ENCODE measurements at places on chromosomes 2 and 18.

GRCh38 chr2:234300391-234300925 lies 196.4 kb downstream of the ARL4C start:
- DNase-seq: no peak

- DNase-seq: no peak
Measured at GRCh38 chr2:120887320-120887697, 151.6 kb downstream of the GLI2 start.

- DNase-seq: no peak
Measured at GRCh38 chr2:47403609-47404193, 745 bp downstream of the MSH2 start.

- no peak for DNase-seq
Measured at GRCh38 chr18:10822456-10822855, 296.6 kb downstream of the NAPG start.

- DNase-seq: no peak
Measured at GRCh38 chr2:202642567-202642966, 7.8 kb downstream of the FAM117B start.

DNA sequence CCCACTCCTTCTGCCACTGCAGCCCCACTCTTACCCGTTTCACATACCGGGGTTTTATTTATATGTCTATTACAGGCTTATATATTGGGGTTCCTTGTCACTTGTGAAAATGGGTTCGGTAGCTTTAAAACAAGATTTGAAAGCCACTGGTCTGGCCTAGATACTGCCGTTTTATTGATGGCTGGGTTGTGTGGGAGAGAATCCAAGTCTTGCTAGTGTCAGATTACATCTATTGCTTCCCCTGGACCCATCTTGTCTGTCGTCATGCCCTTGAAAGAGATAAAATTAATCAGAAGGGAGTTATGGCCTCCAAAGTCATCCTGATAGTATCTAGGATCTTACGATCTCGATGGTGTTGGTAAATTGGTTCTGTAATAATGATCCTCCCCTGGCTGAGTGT lies 79.4 kb downstream of the EIPR1 start:
- no peak for DNase-seq

DNA sequence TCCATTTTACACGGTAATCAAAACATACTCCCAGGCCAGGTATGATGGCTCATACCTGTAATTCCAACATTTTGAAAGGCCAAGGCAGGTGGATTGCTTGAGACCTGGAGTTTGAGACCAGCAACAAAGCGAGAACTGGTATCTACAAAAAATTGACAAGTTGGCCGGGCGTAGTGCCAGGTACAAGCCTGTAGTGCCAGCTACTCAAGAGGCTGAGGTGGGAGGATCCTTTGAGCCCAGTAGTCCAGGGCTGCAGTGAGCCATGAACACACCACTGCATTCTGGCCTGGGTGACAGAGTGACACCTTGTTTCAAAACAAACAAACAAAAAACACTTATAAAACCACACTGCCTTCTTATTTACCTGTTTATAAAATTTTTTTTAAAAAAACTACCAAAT lies 80.8 kb downstream of the GAREM1 start:
- DNase-seq: no peak

- DNase-seq: peak; percentile 30
Measured at GRCh38 chr2:85886590-85886989, 2.2 kb downstream of the ST3GAL5 start.

- no peak for DNase-seq
Measured at GRCh38 chr2:56754066-56754615, 570.4 kb downstream of the CCDC85A start.

GRCh38 chr2:172858473-172858745 lies 122.8 kb downstream of the RAPGEF4 start:
- no peak for DNase-seq

DNA sequence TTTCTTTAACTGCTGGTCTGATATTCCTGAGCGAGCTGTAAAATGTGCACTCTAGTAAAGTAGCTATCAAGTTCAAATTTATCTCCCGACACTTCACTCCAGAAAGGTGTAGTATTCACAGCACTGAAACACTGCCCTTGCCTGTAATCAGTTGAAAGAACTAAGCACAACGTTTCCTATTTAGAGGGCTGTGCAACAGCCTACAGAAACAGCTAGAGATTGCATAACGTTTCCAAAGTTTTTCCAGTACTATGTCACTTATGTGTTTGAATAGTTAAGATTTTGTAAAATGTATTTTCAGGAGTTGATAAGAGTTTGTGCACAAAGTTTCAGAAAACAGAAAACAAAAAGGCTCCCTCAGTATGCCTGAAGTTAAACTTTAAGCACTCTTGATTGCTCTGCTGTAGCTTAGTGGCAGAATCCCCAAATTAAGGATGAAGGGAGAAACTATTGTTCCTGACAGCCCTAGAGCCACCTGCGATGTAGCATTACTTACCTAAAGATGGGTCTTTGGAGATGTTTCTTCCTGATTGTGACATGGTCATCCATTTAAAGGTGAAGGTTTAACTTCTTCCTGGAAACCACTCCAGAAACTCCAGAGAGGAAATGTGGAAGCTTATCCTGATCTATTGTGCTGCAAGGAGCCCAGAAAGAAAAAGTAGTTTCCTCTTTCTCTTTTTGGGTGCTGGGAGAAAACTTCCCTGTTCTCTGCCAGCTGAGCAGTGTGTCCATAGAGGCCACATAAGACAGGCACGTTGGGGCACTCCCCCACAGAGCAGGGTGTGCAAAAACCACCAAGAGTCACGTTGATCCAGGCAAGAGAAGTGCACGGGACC lies 536 bp downstream of the PDE1A start:
- no peak for DNase-seq

DNA sequence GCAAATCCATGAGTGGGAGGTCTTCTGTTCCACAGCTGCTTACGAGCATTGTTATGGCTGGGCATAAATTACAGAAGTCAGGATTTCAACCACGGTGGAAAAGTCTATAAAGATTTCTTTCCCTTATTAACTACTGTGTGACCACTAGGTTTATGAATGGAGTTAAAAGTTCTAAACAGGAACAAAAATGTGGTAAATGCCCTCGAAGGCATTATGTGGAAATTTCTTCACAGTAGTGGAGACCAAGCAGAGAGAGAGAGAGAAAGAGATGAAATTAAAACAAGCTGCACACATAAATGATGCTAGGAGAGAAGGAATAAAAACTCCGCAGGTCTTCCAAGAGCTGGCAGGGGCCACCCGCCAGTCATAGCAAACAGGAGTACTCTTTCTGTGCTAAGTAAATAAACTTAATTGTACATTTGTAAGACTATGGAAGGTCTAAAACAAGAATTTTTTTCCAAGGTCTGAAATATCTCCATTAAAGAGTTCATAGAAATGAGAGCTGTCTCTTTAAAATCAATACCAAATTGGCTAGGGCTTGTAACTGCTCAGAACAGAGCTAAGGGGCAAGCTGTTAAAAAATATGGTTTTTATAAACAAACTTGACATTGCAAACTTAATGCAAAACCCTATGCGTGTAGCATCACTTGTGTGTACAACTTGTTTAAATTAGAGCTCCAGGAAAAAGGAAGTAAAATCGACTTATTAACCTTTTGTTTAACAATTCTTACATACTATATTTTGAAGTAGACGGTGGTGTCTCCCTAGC lies 438.2 kb downstream of the MEIS1 start:
- DNase-seq: no peak

DNA sequence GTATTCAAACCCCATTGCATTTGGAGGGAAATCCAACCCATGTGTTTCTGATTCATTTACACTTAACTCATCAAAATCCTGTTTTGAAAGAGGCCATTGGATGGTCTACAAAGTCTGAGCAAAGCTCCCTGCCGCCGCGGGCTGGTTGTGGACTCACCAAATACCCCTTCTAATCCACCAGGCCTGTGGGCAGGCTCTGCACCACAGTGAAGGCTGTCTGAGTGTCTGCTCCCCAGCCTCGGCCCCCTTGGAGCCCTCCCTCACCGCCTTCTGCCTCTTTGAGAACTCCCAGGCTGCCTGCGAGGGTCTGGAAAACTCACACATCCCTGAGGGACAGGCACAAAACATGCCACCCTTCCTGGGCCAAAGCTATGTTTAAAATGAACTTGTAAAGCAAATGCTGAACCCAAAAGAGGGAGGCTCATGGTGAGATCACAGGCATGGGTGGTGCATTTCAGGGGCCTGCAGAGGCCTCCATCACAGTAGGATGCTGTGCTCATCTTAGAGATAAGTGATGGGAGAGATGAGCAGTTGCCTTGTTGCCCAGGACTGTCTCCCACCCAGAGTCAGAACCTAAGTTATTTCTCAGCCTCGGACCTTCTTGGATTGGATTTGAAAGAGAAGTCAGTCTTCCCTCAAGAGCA lies 225.0 kb downstream of the CYP26B1 start:
- DNase-seq: no peak

- no peak for DNase-seq
Measured at GRCh38 chr2:146229508-146230155, 1615.2 kb upstream of the ACVR2A start.

GRCh38 chr18:78159397-78159796 lies 820.2 kb upstream of the SALL3 start:
- no peak for DNase-seq

- no peak for DNase-seq
Measured at GRCh38 chr2:68110102-68110501, 47.3 kb upstream of the C1D start.

DNA sequence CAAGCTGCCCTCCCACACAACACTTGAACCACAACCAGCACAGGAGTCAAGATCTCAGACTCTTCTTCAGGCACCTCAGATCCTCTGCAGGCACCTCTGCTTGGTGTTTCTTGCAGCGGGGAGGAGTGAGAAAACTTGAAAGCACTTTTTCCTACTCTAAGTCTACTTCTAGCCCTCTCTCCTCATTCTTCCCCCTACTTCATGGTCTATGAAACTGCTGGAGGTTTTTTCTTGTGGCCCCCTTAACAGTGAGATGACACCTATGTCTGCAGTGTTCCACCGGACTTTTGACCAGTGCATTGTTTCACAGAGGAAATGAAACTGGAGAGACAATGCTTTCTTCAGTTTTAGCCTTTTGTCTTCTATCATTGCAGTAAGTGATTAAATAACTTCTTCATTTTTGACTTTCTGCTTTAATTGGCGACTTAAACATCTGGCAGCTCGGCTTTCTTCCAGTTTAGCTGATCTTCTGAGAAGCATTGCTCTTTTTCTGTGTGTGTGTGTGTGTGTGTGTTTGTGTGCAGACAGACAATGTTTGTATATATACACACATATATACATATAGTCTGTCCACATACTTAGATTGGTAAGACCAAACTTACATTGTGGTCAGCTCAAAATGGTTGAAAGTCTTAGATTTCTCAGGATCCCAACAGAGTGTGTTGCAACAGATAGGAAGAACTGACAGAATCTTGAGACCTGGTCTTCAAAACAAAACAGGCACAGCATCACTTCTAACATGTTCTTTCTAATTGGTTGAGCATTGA lies 1474.0 kb upstream of the TMEFF2 start:
- DNase-seq: no peak

- no peak for DNase-seq
Measured at GRCh38 chr2:130823886-130824491, 12.7 kb upstream of the ARHGEF4 start.

DNA sequence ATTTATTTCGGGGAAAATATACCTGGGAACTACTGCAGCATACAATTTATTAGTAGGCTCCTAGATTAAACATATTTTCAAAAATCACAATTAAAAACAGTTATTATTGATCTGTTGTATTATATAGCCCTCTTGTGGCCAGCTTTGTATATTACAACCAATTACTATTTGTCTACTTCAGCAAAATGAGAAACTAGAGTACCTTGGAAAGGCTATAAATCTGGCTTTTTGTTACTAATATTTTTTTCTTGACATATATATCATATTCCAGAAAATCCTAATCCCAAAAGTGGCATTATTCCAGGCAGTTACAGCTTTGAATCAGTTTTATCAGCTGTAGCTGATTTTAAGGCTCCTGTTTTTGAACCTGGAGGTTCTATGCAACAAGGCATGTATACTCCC lies 101.2 kb downstream of the UBR3 start:
- DNase-seq: no peak

DNA sequence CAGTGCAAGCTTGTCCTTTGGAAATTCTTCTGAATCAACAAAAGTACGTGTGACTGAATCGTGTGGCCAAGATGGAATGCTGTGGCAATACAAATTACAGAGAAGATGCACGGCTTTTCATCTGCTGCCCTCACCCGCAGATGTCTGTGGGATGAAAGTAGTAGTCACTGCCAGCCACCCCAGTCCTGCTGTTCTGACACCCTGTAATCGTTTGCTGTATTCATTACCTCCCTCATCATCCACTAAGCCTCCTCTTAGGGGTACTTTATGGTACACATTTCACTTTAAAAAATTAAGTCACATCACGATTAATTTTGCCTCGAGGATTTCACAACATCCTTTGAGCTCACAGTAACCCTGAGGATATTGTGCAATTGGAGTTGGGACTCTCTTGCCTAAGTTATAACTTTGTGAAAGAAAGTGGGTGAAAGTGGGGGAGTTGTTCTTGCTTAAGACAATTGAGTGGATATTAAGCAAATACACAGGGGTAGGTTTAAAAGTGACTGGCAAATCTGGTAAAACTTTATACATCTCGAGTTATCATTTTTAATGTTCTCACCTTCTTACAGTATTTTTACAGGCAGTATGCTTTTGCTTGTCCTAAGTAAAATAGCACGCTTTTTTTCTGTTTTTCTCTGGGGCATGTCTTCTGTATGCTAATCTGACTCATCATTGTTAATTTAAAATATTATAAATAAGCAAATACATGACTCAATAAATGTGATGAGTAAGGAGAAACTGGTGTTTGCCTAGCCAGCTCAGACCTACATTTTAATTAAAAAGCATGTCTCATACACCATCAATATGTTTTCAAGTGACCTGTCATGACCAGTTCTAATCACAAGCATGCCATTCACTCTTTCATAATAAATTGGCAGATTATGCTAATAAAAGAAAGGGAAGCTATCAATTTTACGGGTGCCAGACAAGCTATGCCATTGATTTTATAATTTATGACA lies 680.9 kb downstream of the IRS1 start:
- no peak for DNase-seq

- DNase-seq: no peak
Measured at GRCh38 chr2:20561637-20562454, 89.1 kb downstream of the HS1BP3 start.

DNA sequence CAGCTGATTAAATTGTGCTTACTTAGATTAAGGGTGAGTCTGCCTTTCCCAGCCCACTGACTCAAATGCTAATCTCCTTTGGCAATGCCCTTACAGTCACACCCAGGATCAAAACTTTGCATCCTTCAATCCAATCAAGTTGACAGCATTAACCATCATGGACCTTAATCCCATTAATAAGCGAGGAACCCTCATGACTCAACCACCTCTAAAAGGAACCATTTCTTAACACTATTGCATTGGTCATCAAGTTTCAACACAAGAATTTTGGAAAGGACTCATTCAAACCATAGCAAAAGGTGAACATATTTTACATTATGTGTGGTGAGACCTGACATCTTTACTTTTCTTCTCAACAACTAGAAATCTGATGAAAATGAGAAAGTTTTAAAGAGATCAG lies 187.0 kb downstream of the OSR1 start:
- no peak for DNase-seq

GRCh38 chr18:63606526-63606925 lies 19.4 kb downstream of the SERPINB13 start:
- no peak for DNase-seq

- DNase-seq: no peak
Measured at GRCh38 chr18:27661320-27662018, 476.4 kb upstream of the CHST9 start.

GRCh38 chr2:238912916-238913875 lies 65.3 kb downstream of the TWIST2 start:
- DNase-seq: no peak

GRCh38 chr2:132936791-132937190 lies 266.8 kb upstream of the LYPD1 start:
- DNase-seq: no peak

GRCh38 chr2:6052649-6053048 lies 360.5 kb downstream of the SOX11 start:
- DNase-seq: no peak

- DNase-seq: no peak
Measured at GRCh38 chr18:23825978-23826405, 136.7 kb downstream of the LAMA3 start.

Measured in CD4-positive, alpha-beta T cell treated with Interferon gamma for 1 hour (primary cell).